Hematopoietic multipotent progenitor cell (in vitro differentiated cells): ENCODE measurements at places on chromosomes 16 and 17.
A peak's percentile ranks its signal among the peaks of the same experiment; 100 is the strongest.

DNA sequence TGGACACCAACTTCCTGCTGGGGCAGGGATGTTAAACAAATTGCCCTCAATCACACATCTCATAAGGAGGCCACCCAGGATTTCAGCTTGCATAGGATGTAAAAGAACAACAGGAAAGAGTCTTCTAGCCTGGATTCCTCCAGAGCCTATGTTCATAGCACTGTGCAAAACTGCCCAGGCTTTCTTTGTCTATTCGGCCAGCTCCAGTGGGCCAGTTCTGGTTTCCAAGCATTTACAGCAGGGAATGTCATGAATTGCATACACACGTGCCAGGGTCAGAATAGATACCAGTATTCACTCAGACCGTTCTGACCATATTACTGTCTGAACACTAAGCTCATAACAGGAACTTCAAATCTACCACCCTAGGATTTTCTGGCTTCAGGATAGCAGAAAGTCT, 273.2 kb downstream of the CDH8 start:
- DNase-seq: no peak

DNA sequence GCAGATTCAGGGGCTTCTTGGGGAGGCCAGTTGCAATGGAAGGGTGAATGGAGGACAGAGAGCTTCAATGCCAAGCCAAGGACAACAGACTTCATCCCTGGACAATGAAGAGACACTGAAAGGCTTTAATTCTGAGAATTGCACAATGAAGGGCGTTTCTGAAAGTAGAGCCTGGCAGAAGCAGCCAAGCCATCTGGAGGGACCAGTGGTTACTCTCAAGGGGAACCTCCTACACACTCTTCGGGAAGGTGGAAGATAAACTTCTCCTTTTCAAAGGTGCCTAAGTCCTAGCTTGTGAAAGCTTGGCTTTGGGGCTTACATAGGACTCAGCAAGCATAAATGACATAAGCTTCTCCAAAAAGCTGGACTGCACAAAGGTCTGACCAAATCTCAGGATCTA, 6.2 kb upstream of the CES1 start:
- DNase-seq: no peak

DNA sequence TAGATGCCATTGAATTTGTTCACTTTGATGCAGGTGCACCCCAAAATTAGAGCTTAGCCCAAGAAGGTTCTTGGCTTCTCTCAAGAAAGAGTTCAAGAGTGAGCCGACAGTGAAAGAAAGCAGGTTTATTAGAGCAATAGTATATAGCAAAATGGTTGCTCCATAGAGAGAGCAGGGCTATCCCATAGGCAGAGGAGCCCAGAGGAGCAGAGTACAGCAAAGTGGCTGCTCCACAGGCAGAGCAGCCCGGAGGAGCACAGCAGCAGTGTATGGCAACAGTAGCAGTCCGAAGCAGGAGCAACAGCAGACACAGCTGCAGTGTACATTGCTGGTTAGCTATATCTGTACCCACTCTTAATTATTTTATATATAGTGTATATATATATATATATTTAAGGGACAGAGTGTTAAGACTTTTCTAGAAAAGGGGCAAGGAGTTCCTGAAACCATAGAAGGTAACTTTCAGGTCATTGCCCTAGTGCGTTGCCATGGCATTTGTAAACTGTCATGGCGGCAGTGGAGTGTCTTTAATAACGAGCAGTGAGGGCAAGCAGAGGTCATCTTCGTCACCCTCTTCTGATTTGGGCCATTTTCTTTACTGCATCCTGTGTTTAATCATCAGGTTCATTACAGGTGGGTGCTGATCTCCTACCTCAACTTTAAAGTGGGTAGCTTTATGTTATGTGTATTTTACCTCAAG, 222.7 kb downstream of the CYB561 start:
- no peak for DNase-seq

DNA sequence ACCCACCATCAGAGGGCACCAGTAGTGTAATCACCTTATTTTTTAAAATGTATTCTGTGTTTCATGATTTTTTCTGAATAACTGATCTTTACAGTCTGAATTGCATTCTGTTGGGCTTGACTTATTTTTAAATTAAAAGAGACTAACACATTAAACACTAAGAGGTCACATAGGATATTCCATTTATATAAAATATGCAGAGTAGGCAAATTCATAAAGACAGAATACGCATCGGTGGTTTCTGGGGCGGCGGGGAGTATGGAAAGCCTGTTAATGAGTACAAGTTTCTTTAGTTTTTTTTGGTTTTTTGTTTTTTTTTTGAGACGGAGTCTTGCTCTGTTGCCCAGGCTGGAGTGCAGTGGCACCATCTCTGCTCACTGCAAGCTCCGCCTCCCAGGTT, 366.3 kb downstream of the WWOX start:
- no peak for DNase-seq

DNA sequence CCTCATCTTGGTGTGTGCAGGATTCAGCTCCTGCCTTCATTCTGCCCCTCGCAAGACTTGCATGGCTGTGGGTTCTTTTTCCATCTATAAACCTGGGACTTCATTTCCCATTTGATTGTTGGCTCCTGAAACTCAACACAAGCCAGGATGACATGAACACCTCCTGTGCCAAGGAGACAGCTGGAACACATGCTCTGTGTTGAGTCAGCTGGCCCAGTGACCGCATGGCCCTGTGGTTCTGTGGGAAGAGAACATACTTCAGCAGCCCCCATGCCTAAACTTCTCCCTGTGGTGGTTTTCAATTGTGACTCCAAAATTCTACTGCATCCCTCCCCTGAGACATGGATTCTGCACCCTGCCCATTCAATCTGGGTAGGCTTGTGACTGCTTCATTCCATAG, 57.9 kb upstream of the FOXF1 start:
- DNase-seq: no peak

DNA sequence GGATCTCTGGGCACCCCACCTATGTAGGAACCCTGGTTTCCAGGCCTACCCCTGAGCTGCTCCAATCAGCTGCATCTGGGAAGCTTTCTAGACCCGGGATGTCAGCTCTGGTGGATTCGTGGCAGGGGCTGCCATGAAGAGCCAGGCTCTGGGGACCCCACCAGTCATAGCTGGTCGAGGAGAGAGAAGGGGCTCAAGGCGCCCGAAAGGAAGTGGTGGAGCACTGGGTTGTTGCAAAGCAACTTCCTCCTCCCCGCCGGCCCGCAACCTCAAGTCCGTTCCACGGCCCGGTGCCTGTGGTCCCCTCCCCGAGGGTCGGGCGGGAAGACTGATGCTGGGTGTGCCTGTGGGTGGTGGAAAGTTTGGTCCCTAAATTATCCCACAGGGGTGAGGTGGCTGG, 10.2 kb downstream of the TBKBP1 start:
- DNase-seq: peak; percentile 31

- no peak for DNase-seq
These were observed 20.5 kb upstream of the SPACA3 start for GRCh38 chr17:32971171-32971570.

DNA sequence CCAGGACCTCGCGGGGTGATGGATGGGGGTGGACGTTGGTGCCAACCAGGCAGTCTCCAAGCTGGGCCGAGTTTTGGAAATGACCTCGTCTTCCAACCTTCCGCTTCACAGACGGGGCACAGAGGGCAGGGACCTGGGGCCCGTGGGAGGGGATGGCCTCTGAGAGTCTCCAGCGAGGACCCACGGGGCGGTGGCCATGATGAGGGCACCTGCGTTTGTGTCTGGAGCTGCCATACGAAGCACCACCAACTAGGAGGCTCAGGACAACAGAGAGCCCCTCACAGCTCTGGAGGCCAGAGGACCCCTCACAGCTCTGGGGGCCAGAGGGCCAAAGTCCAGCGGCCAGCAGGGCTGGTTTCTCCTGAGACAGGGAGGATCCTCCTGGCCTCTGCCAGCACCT, 26.5 kb downstream of the SOX8 start:
- no peak for DNase-seq

DNA sequence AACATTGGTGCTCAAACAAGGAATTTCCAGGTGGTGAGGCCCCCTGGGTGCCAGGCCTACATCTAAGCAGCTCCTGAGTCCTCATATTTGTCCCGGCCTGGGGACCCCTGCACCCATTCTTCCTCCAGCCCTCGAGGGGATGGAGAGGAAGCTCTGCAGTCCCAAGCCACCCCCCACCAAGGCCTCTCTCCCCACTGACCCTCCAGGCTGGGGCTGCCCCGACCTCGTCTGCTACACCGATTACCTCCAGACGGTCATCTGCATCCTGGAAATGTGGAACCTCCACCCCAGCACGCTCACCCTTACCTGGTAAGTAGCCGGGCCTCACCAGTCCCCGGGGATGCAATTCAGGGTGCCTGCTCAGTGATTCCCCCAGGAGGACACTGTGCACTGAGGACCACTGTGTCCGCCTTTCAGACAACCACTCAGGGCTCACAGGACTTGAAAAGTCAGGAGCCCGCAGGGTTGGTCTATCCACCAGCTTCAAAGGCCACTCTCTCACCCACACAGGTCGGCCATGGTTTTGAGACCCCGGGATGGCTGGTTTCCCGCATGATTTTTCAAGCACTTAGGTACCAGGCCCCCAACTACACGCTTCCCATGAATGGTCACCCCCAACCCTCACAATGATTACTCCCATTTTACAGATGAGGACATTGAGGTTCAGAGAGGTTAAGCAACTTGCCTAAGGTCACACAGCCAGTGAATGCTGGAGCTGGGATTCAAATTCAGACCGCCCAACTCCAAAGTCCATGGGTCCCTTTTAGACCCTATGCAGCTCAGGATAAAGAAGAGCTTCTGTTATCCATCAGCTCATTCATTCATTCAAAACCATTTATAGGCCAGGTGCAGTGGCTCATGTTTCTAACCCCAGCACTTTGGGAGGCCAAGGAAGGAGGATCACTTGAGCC, 32.4 kb downstream of the IL21R start:
- no peak for DNase-seq

DNA sequence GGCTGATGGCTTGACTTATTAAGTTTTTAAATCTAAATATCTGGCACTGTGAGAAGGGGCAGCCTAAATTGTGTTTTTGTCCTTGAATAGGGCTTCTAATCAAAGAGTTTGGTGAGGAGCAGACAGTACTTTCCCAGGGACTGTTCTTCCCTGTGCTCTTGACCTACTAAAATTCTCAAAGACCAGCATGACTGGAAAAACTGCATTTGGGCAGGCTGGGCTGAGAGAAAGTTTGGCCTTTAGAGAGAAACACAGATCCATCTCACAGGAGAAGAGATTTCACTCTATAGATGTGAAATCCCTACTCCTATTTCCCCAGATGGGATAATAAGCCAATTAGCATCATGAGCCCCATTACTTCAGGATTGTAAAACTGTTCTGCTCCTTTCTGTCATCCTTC, 7.3 kb downstream of the PCTP start:
- no peak for DNase-seq

DNA sequence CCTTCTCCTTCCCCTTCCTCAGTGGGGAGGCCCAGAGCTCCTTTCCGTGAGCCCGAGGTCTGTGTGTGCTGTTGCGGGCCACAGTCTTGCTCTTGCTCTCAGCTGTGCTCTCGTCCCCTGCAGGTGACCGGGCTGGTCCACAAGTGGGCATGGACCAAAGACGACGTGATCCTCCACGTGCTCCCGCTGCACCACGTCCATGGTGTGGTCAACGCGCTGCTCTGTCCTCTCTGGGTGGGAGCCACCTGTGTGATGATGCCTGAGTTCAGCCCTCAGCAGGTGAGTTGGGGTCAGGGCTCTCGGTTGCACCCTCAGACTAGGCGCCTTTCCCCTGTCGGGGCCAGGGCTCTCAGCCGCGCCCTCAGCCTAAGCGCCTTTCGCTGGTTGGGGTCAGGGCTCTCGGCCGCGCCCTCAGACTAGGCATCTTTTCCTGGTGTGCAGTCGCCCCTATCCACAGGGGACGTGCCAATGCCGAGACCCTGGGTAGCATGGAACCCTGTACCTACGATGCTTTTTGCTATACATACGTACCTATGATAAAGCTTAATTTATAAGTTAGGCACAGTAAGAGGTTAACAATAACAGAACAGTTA, 8.9 kb downstream of the ACSF3 start:
- no peak for DNase-seq

DNA sequence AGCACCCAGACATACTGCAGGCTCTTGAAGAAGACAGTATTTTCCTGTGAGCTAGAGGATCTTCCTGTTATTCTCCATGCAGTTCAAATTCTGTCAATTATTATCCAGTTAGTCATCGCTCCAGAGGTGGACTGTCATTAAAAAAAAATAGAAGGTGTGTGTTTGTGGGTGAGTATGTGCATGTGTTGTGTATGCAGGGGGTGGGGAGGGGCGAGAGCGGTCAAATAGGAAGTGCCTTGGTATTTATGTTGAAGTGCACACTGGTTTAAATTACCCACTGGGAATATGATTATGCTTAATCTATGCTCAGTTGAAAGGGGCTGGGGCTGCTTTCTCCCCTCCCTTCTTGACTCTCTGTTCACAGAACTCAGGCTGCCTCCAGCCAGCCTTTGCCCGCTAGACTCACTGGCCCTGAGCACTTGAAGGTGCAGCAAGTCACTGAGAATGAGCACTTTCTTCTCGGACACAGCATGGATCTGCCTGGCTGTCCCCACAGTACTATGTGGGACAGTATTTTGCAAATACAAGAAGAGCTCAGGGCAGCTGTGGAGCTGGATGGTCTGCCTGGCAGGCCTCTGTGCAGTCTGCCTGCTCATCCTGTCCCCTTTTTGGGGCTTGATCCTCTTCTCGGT, at the start of gene HSD17B2:
TSS of gene HSD17B2 (plus strand) at position 273 of the 632 bp plus-strand sequence. CDS start at position 445, 172 bp downstream.
- DNase-seq: no peak

DNA sequence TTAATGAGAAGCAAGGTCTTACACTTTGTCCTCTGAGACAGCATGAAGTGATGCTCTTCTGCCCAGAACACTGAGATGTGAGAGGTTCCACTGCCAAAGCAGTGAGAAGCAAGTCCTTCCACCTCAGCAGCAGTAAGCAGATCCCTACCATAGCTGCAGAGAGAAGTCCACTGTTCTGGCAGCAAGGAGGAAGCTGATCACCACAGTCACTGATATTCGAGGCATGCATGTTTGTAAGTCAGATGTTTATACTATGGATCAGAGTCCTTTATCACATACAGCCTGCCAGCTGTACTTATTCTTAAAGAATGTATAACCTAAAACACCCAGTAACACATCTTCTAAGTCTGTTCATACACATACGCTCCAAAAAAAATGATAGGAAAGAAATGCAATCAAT, 18.2 kb upstream of the METTL2A start:
- DNase-seq: no peak

DNA sequence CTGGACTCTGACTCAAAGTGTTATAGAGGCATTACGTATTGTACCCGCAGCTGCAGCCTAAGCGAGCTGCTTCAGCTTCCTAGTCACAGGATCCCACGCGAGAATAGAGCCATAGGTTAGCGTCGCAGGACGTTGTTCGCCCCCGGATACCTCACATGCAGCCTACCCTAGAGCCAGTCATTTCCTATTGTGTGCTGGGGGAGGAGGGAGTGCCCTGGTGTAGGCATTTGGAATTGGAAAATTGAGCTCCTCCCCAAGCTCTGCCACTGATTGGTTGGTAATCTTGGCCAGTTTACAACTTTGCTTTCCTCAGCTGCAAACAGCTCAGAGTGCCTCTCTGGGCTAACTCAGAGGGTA, 530 bp downstream of the NAA60 start:
- DNase-seq: no peak

DNA sequence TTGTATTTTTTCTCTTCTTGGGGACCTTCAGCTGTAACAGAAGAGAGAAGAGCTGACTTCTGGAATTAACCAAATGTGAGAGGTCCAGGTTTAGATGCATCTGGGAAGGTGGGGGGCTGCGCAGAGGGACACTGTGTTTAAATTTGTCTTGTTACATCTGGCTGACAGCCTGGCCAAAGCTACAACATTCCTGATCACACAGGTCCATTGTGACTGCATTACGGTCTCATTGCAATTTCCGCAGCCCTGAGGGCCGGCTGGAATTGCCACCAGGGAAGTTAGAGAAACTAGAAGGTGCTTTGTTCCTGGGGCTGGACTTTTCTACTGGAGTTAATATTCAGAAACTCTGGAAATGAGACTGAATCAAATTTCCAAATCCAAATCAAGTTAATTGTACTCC, 37.9 kb upstream of the LRRC75A start:
- DNase-seq: no peak
